Lower lobe of right lung (tissue), 2 donors: ENCODE measurements at places on chromosomes 16 and 17. TPM values are rescaled to one million over a fixed set of nuclear protein-coding genes. Genes with fewer than 3 reads are reported as not detected.

TP53TG3F gene
- not detected for total RNA-seq

WSCD1 gene
- total RNA-seq, result 3.6 TPM

DNA sequence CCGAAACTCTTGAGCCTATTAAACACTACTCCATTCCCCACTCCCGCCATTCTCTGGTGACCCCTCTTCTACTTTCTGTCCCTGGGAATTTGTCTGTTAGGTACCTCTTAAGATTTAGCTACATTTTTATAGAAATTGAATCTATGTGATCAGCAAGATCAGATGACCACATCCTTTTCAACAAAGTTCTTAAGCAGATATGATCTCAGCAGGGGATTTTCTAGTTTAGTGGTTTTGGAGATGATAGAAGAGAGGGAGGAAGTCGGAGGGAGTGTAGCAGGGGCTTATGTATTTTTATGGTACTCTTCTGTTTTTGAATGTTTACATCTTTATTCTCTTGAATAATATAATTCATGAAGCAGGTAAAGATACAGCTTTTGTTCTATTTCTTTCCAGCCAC is 40.8 kb downstream of the RPA1 start:
- no peak for DNase-seq

DNA sequence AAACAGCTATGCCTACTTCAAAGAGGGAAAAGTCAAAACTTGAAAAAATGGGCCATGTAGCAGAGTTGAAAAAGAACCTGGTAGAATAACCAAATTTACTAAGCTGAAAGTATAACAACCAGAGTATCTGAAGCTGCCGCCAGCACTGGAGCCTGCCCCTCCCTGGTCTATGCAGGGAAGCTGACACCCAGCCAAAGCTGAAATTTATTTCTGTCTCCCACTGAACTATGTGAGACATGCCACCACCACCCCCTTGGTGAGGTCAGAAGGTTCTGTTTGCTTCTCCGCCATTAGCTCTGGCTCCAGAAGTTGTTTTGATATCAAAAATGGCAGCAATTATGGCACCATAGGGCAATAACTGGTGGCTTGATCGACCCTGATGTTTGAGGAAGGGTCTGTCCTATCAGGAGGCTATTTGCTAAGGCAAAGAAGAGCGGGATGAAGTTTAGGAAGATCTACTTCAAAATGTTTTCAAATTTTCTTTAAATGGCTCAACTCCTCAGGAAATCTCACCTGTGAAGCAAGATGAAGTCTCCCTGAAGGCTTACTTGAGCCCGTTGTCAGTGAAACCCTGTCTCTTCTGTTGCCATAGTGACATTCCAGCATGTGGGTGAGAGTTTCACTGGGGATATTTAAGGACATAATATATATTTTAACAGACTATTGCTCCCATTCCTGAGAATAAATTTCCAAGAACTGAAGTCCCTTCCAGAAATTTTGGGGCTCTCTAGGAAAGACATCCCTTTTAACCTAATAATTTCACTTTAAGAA is 122.0 kb downstream of the COPRS start:
- no peak for DNase-seq

GRCh38 chr17:45942284-45942683 is 47.9 kb downstream of the MAPT start:
- DNase-seq, result no peak
